Hippocampal formation (tissue), 2 donors: ENCODE measurements at places on chromosomes 16 and 17.
A peak's percentile ranks its signal among the peaks of the same experiment; 100 is the strongest.

GRCh38 chr16:14510581-14510938, 119.5 kb downstream of the PARN start:
- DNase-seq, result no peak

DNA sequence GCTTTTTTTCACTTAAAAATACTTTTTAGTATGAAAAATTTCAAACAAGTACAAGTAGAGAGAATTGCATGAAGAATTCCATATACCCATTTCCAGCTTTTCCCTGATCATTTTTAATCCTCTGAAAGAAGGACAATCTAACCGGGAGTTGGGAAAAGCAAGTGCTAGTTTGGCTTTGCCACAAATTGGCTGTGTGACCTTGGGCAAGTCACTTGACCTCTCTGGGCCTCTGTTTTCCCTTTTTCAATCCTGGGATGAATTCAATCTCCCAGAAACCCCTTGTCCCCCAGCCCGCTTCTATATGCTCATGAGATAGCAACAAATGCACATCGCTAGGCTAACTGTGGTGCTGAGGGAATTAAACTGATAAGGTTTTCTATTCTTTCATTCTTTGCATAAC, 49.4 kb downstream of the ASIC2 start:
- DNase-seq, result no peak

DNA sequence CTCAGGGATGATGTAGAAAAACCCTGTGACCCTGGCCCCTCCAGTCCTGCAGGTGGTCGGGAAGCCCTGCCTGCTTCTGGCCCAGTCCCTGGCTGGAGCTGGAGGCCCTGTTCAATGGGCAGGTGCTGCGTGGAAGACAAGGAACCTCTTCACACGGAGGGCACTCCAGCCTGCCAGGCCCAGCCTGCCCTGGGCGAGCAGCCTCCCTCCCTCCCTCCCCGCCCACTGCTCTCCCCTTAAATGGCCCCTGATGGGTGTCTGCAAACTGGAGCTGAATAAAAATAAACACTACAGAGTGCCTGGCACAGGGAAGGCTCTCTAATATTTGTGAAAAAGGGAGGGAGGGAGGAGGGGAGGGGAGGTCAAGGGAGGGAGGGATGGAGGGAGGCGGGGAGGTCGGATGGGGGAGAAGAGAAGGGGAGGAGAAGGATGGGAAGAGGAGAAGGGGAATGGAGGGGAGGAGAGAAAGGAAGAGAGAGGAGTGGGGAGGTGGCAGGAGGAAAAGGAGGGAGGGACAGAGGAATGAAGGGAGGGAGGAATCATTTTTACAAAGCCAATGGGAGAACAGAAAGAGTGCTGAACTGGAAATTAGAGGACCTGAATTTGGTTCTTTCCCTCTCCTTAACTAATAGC, 222.8 kb upstream of the TNRC6C start:
- DNase-seq, result no peak

DNA sequence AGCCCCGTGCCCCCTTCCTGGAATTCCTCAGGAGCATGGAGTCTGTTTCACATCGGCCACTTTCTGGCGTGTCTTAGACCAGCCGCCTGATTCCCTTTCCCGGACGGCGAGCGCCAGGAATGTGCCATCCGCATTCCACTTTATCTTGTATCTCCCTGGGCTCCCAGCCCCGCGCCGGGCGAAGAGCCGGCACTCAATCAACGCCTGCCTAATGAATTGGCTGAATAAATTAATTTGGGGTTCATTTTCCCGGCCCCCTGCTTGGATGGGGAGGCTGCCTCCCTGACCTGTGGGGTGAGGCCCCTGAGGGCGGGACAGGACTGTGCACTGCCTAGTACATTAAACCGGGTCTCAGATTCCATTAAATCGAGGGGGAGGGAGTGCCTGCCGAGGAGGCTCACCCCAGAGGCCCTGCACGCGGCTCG, 282.3 kb upstream of the TNRC6C start:
- DNase-seq, result no peak

GRCh38 chr17:65356536-65356935, 204.9 kb downstream of the AXIN2 start:
- DNase-seq, result peak; percentile 16

- DNase-seq, result peak; percentile 34
Observed at GRCh38 chr16:85123891-85124635, 11.8 kb upstream of the CIBAR2 start.

GRCh38 chr17:78777881-78778280, 4.2 kb downstream of the CYTH1 start:
- DNase-seq, result no peak

- DNase-seq, result no peak
Observed at GRCh38 chr17:50379351-50380132, 6.5 kb downstream of the EME1 start.

- no peak for DNase-seq
Observed at GRCh38 chr17:8109661-8110455, 8.5 kb downstream of the ALOXE3 start.

DNA sequence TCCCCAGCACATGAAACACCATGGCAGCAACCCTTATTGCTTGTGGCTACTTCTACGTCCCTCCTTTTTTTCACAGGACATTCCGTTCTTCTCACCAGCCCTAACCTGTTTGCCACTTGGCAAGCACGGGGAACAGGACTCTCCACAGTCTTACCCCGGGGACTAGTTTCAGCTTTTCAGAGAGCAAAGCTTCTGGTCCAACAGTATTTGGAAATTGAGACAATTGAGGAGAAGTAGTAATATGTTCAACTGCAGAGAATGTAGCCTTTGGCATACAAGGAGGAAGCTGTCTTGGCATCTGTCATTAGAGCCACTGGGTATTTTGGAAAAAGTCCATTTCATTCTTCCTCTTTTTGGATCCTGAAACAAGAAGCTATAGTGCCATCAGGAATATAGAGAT, 65.7 kb downstream of the MAP2K6 start:
- DNase-seq, result no peak

DNA sequence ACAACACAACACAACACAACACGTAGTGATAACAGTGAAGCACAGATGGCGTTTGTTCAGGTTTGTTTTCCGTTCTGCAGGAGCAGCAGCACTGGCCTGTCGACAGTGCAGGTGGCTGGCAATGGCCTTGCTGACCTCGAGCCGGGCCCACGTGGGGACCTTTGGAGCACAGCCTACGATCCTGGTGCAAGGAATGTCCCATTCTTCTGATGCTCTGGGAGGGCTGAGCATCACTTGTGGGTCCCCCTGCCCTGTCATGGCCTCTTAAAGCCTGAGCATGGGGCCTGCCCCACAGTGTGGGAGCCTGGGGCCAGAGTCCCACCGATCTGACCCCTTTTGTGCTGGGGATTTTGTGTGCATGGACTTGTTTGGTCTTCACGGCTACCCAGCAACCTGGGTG, 6.8 kb downstream of the MAP2K3 start:
- DNase-seq, result no peak

DNA sequence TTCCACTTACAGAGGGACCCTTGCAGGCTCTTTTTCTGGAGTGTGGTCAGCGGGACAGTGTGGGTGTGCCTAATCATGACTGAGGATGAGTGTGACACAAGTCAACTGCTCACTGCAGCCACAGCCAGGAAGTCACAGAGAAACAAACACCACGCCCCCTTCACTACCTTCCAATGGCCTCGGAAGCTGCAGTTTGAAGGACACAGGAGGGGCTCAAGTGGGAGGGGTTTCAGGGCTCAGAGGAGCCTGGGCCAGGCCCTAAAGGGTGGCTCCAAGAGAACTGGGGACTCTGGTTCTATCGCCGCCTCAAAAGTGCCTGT, 116.2 kb upstream of the SDK2 start:
- DNase-seq, result no peak

DNA sequence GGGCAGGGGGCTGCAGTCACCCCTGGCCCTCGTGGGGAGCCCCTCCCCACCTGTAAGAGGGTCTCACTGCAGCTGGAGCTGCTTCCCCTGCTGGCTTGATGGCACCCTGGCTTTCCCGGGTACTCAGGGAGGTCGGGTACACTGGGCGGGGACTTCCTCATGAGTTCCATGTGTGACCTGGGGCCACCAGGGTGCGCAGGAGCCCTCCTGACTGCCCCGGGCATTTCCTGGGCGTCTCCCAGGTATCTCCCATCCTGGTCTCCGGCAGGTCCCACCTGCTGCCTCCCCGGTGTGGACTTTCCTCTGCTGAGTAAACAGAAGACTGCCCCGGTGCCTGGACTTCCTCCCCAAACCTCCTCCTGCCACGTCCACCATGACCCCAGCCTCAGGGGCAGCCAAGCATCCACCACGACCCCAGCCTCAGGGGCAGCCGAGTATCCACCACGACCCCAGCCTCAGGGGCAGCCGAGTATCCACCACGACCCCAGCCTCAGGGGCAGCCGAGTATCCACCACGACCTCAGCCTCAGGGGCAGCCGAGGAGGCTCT, 40.9 kb downstream of the CBFA2T3 start:
- no peak for DNase-seq

DNA sequence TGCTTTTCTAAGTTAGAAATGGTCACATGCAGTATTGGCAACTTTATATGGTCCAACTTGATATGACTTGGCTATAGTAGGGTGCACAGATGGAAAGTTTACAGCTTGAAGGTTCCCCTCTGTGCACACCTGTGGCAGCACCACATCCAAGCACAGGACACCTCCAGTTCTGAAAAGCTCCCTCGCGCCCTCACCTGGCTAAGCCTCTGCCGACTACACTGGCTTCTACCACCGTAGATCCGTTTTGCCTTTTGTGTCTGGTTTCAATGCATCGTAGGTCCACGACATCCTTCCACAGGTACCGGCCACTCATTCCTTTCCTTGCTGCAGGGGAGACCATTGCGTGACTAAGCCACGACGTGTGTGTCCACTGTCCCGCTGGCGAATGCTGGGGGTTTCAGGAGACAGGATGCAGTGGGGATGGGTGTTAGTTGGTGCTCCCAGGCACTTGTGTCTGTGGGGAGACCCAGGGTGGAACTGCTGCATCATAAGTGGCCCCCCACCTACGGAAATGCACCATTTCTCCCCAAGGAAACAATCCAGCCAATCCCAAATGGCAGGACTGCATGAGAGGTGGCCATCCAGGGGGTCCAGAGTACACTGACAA, 4.9 kb upstream of the RASD1 start:
- DNase-seq, result no peak

DNA sequence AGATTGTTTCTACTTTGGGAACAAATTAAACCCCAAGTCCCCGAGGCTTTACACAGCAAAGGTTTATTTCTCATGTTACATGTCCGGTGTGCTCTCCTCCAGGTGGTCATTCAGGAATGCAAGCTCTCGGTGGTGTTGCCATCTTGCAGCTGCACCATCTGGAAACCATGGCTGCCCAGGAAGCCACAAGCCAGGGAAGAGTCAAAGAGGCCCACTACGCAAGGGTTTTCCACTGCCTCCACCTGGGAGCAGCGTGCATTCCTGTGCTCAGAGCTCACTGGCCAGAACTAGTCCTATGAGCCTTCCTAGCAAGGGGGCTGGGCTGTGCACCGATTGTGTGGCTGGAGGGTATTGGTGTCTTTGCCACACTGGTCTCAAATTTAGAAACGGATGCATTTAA, 128.8 kb upstream of the FOXF1 start:
- no peak for DNase-seq

GRCh38 chr16:65176603-65177002, 54.7 kb upstream of the CDH11 start:
- no peak for DNase-seq

GRCh38 chr16:27243725-27244362, 24.7 kb downstream of the NSMCE1 start:
- no peak for DNase-seq

DNA sequence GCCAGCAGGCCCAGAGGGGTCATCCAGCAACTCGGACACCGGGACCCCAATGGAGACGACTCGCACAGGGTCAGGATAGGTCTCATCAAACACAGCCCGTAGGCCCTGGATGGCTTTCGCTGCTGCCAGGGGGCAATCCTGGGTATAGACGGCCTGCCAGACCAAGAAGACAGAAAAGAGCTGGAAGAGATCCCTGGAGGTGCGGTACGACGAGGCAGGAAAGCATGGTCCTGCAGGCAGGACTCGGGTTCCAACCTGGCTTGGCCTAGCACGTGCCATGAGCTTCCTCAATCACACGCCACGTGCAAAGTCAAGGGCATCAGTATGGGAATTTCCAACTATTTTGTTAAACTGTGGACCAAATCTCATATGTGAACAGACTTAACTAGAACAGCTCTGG, 6.3 kb upstream of the EXOSC6 start:
- no peak for DNase-seq

GRCh38 chr17:78418326-78419026, 40.0 kb downstream of the PGS1 start:
- DNase-seq, result no peak

GRCh38 chr17:19482576-19482975, 51.1 kb upstream of the SLC47A1 start:
- no peak for DNase-seq

DNA sequence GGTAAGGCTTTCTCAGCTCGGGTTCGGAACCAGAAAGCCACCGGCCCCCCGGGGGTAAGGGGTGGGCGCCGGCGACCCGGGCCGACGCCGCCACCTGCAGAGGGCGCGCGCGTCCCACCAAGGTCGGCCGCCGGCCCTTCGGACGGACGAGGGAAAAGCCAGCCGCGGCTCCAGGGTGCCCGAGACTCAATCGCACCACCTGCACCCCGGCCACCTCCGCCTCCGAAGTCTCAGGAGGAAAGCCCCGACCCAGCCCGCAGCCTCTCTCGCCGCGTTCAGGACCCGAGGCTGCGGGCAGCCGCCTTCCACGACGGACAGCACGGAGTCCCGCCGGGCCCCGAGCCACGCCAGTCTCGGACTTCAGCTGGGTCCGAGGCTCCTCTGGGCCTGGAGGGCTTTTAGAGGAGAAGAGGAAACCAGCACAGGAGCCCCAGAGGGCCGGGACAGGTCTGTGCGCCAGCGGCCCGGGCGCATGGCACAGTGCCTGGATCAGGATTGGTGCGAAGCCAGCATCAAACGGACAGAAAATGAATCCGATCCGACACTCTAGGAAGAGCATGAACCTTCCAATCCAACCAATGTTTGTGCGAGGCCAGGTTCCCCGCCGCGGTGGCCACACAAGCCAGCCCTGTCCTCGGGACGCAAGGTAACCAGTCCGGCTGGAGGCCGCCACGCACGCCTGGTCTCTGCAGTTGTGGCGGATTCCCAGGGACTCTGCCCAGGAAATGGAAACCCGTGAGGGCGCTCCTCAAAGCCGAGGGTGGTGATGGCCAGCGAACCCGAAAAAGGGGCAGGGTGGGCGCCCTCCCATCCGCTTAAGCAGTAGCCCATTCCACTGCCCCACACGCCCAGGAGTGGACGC, 6.7 kb downstream of the CBX8 start:
- peak; percentile 18 for DNase-seq

DNA sequence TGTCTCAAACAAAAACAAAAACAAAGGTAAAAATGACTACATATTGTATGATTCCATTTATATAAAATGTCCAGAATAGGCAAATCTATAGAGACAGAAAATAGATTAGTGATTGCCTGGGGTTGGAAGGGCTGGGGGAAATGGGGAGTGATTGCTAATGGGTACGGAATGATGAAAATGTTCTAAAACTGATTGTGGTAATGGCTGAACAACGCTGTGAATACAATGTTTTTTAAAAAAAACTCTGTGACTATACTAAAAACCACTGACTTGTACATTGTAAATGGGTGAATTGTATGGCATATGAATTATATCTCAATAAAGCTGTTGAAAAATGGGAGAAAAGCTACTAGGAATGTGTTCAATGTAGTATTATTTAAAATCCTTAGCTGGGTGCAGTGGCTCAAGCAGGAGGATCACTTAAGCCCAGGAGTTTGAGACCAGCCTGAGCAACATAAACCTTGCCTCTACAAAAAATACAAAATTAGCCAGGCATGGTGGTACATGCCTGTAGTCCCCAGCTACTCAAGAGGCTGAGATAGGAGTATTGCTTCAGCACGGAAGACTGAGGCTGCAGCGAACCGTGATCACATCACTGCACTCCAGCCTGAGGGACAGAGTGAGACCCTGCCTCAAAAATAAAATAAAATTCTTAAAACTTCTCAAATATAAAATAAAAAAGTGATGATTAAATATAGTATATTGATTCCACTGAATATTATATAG, 47.9 kb downstream of the TOM1L2 start:
- no peak for DNase-seq
